ENCODE measurements at places on chromosomes 4 and X.

GRCh38 chr4:136562834-136563233 lies 969.5 kb downstream of the PCDH18 start:
- DNase-seq, result no peak

- no peak for DNase-seq
These were observed 13.5 kb downstream of the RXFP1 start for GRCh38 chr4:158535130-158535614.

DNA sequence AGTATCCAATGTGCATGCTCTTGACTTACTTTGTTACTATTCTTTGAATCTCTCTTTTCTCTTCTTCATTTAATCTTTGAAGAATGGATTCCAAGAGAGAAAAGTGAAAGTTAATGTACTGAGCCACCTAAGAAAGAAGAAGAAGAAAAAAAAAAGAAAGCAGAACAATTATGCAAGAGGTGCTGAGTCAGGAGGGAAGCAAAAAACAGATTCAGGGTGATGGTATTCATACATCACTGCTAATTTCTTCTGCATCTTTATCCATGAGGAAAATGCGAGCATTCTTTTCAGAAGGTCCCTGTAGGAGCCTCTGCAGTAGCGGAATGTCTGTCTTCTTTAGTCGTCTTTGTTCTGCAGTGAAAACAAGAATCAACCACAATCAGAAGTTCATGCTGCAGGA lies 43.9 kb downstream of the RASSF6 start:
- DNase-seq, result no peak

- peak; percentile 5 for DNase-seq
These were observed 224.2 kb downstream of the STIM2 start for GRCh38 chr4:27084685-27085361.

- DNase-seq, result no peak
These were observed 395.8 kb downstream of the NAF1 start for GRCh38 chr4:162770761-162771490.

- DNase-seq, result no peak
These were observed 23.2 kb upstream of the ADD1 start for GRCh38 chr4:2820216-2820982.

DNA sequence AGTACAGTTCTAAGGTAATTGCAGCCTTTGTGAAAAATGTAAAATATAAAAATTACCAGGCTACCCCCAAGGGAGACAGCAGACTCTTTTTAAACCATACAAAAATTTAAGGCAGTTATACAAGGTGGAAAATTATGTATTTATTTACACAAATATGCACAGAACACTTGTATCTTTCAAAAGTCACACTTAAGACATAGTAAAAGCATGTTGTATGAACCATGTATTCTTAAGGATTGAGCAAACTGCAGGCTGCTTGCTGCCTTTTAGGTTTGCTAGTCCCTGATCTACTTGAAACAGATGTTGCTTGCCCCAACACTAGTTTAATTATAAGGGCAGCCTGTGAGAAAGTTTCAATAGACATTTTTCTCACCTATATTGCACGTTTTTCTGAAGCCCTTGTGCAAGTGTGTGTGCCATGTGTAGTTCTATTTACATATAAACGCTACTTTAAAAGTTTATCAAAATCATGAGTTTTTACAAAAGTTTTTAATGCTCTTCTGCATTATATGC lies 72.8 kb downstream of the PRSS12 start:
- DNase-seq, result no peak

- no peak for DNase-seq
These were observed 285.4 kb downstream of the OPHN1 start for GRCh38 chrX:68147848-68148247.

GRCh38 chrX:95911062-95911461 lies 773.6 kb upstream of the DIAPH2 start:
- no peak for DNase-seq

- DNase-seq, result no peak
These were observed 138.3 kb downstream of the PDE5A start for GRCh38 chr4:119490335-119490734.

DNA sequence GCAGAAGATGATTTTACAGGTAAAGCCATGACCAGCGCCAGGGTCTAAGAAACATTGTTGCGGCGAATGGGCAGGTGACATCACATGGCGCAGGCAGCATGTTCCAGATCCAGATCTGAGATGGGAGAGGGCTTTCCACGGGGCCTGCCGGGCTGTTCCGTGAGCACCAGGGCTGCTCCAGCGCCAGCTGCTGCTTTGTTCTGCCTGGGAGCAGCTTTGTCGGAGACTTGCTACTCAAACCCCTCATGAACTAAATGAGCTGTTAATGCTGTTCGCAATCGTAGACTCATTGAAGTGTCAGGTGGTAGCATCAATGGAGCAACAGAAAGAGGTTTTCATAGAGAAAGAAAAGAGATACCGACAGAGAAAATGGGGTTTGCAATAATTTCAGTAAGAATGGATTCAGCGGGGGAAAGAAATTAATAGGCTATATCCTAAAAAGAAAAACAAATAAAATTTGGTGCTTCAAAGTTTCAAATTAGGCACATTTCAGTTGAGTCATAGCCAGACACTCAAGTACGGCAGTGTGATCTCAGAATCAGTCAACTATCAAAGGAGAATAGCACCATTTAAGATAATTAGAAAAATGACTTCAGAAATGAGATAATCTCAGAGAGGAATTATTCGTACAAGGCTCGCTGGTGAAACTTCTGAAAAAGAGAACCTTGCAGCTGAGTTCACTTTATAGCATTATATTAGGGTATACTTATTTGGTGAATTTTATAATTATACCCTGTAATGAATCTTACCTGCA lies 23.9 kb downstream of the SORBS2 start:
- no peak for DNase-seq

- no peak for DNase-seq
These were observed 199.4 kb upstream of the GPRIN3 start for GRCh38 chr4:89506866-89507491.

GRCh38 chrX:103329991-103330390 lies at the start of gene TCEAL7:
Gene TCEAL7 (plus strand): TSS chrX:103330239. CDS start chrX:103331404, 1,165 bp downstream.
- no peak for DNase-seq

DNA sequence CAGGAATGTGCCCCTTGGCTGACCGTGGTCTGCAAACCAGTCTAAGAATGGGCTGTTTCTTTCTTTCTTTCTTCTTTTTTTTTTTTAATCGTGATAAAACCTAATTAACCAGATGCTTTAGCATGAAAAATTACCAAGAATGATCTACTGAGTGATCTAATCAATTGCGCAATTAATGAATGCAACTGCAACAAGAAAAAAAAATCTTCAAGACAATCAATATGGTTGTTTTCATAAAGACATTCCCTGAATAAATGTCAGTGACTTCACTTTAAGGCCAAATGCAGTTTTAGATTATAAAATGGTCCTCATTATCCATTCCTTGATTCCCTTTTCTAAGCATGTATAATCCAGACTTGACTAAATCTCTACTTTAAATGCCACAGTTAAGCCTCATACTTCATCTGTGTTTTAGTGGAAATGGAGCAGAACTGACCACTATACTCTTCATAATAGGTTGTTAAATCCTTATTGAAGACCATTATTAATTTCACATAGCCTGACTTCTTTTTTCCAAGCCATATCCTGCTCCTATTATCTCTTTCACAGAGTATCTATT lies 51.6 kb upstream of the SETD7 start:
- no peak for DNase-seq

GRCh38 chr4:68218044-68218443 lies 27.4 kb downstream of the TMPRSS11B start:
- no peak for DNase-seq

DNA sequence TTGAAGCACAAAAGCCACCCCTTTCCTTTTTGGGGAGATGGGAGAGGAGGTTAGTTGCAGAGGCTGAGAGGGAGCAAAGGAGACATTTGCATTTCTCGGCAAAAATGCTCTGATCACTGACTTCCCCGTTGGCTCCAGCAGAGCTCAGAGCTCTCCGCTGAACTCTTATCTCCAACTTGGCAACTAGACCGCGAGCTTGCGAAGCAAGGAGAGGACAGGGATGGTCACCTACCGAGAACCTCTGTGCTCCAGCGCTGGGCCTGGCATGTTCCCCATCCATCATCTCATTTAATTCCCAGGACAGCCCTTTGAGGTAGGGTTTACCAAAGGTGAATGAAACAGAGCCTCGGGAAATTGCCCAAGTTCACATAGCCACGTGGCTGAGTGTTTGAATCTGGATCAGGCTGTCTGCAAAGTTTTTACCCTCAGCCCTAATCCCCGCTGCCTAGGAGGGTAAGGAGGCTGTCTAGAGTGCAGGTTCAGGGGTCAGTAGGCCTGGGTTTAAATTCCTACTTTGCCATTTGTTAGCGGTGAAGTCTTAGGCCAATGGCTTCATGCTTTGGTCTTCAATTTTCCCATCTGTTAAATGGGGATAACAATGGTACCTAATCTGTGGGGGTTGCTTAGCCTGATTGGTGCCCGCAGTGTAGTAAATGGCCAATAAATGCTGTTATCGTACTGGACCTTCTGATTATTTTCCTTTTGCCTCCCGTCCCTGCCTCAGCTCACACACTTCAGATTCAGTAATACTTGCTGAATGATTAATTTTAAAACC lies 3.8 kb upstream of the CITED1 start:
- DNase-seq, result peak; percentile 51

DNA sequence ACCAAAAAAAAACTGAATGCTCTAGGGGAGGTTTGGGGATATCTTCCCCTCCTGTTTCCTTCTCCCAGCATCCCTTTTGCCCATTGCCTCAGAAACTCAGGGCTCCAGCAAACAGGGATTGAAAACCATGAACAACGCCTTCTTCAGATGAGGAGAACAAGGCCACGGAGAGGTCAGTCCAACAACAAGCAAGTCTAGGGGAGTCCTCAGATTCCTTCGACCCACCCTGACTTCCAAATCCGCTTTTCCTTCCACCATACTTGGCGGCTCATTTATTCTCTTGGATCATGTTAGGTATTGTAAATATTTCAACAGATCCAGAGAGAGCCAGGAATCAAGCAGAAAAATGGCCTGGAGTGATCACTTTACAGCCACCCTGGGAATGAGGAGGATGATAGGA lies 21.9 kb downstream of the REELD1 start:
- DNase-seq, result no peak

DNA sequence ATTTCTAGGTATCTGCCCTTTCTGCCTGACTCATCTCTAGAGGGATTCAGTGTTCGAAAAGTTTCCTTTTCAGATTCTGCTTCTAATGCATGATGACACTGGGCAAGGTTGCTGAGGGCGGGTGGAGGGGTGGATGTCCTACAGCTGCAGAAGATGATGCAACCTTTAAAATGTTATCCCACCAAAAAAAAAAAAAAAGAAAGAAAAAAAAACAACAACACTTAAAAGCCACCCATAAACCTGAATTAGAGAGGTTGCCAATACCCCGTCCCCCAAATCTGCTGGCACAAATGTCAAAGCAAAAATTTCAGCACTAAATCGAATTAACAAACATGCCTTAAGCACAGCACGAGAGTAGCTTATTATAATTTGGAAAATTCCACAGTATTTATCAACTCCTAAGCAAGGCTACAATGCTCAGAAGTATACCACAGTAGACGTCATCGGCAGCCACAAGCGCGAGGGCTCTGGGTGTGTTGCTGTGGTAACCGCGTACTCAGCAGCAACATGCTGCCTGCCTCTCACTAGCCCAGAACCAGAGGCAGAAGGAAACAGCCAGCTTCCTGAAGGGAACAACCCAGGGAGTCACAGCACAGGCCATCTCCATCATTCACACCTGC lies 167.5 kb upstream of the MAP3K15 start:
- DNase-seq, result no peak

DNA sequence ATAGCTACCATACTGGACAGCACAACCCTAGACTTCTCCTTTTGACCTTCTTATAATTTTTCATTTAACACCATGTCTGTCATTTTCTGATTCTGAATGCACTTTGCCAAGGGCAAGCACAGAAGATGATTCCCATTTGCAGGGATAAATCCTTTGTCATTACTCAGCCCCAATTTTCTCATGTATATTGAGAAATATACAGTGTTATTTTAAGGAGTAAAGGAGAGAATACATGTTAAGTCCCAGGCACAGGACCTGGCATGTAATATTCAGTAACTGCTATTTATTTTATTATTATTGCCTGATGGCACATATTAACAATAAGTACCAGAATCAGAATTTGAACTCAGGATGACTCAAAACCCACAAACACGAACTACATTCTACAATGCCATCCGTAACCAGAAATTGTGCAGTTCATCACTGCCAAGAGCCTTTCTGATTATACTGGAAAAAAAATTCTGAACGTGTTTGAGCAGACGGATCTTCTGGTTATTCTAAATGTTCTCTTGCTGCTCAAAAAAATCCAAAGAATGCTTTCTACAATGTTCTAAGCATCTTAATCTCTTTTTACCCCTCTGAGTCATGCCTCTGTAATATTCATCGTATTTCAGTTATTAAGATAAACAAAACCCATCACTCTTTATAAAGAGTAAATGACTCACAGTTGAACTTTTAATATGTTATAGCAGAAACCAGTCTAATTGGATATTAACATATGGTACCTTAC lies 170.0 kb downstream of the MID1 start:
- DNase-seq, result no peak

DNA sequence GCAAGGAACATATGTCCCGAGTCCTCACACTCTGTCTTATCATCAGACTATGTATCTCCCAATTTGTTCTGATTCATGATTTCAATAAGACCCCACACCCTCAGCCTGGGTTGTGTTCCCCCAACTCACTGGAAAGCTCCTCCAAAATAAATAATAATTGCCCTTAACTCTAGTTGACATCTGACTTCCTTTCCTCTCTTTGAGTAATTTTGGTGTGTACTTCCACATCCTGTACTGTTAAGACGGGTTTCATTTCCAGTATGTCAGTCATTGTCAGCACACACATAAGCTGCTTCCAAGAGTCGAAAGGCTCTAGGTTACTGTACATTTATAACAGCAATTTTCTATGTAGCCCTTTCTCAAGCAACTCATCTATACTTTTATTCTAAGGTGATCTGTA lies 52.2 kb upstream of the C1QTNF7 start:
- DNase-seq, result no peak

DNA sequence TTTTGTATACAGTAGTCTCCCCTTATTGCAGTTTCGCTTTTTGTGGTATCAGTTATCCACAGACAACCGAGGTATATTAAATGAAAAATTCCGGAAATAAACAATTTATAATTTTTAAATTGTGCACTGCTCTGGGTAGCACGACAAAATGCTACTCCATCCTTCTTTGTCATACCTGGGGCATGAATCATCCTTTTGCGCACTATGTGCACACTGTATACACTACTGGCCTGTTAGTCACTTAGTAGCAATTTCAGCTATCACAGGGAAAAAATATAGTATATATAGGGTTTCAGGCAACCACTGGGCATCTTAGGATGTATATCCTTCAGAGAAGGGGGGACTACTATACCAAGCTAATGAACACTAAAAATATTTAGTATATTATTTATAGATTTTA lies 198.8 kb upstream of the FAT4 start:
- no peak for DNase-seq

GRCh38 chr4:39348371-39349315 lies 17.5 kb downstream of the RFC1 start:
- DNase-seq, result no peak

GRCh38 chrX:43655151-43656004 lies 721 bp upstream of the MAOA start:
- no peak for DNase-seq

DNA sequence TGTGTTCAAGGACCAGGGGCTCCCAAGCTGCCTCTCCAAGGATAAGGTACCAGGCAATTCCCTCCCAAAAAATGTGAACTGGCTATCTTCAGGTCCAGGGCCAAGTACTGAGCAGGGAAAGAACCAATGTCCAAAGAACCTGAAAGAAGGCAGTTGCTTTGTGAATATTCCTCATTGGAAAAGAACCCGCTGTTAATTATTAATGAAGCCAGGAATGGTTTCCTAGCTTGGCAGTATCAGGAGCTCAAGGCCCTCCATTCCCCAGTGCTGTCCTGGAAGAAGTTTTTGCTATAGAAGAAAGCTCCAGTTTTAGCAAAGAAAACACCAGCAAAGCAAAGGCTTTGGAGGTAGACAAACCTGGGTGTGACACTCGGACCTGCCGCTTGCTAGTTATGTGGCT lies 130.0 kb upstream of the MBNL3 start:
- no peak for DNase-seq

All from NCI-H1694 treated with DMSO at 0.1 percent for 48 hours (cell line).